B cell (primary cell): ENCODE measurements at places on chromosomes 3 and 15. TPM values are rescaled to one million over a fixed set of nuclear protein-coding genes. Genes with fewer than 3 reads are reported as not detected.

DNA sequence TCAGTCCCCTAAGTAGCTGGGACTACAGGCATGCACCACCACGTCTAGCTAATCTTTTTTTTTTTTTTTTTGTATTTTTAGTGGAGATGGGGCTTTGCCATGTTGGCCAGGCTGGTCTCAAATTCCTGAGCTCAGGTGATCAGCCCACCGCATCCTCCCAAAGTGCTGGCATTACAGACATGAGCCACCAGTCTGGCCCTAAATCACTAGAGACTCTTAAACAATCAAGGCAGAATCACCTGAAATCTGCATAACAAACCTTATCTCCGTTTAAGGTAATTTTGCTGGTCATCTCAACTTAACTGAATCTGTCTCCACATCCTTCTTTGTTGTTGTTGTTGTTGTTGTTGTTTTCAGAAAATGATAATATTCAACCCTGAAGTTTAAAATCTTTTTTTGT lies 5.6 kb upstream of the TRMT10C start:
- DNase-seq = no peak

DNA sequence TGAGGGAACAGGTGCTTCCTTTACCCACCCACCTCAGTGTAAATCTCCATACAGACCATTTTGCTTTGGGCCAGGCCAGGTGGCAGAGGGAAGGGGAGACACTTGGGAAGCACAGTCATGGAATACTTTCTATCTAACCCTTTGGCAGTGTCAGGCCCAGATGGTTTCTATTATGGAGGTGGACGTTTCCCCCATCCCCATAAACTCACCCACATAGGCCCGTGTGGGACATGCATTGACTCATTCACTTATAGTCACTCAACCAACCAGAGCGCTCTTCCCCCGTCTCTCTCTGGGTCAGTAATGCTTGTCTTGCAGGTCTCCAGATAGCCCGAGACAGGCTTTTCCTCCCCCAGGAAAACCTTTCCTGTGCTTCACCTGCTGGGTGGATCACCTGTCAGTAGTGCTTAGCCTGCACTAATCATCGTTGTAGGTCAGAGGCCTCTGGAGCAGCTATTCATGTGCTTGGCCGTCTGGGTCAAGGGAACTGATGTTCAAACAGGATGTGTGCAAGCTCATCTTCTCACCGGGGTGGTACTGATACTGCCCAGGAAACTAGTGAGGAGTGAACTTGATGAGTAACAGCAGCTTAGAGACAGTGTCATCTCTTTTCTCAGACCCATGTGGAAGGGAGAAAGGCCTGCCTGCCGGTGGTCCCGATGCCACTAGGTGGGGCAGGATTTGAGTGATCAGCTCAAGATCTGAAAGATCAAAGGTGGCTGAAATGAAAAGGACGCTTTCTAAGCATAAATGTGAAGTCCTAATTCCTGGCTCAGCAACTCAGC lies 67.1 kb downstream of the CEMIP start:
- no peak for DNase-seq

The NSMCE3 gene
- total RNA-seq = 16.1 and 16.8 TPM in 2 replicates

DNA sequence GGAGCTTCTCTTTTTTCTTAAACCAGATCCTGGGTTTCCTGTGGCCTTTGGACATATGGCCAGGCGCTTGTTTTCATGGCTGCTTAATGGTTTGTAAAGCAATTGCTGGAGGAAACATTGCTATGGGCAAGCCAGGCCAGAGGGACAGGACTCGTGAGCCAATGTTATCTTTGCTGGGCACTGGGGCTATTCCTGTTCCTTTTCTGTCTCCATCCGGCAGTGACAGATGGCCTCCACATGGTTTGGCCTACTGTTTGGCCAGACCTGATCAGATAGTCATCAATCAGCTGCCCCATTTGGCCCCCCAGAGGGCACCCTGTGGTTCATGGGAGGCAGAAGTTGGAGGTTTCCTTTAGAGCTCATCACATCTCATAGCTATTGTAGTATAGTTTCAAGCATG lies 326.1 kb upstream of the ROPN1 start:
- no peak for DNase-seq

GRCh38 chr3:192082730-192083660 lies 622.0 kb downstream of the PYDC2 start:
- no peak for DNase-seq

GRCh38 chr15:96132126-96132525 lies 198.4 kb upstream of the NR2F2 start:
- DNase-seq = no peak

- no peak for DNase-seq
These were observed 127.9 kb upstream of the STT3B start for GRCh38 chr3:31404871-31405270.

The PRRT3 gene
- 3.9 and 4.4 TPM in 2 replicates for total RNA-seq
